Thyroid gland (tissue), 4 donors: ENCODE measurements at places on chromosomes 5 and 9. TPM values are rescaled to one million over a fixed set of nuclear protein-coding genes. Genes with fewer than 3 reads are reported as not detected.

DNA sequence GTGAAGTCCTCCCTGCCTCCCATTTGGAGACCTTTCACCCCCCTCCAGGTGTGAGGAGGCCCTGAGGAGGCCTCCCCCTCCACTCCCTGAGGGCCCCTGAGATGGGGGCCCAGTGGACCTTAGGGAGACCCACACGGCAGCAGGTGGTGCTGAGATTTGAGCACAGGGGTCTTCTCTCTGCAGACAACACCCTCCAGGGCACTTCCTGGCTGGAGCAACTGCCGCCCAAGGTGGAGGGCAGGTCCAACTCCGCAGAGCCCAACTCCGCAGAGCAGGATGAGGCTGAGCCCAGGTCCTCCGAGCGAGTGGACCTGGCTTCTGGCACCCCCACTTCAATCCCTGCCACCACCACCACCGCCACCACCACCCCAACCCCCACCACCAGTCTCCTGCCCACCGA lies 27.0 kb downstream of the OLFML2A start:
- H3K27ac ChIP-seq = no peak overlapping the region
- DNase-seq = no peak
- no peaks in the 10 kb centered on the region for H3K27me3 ChIP-seq
- H3K4me3 ChIP-seq = no peak overlapping the region
- H3K36me3 ChIP-seq = no peaks in the 10 kb centered on the region

- H3K36me3 ChIP-seq = no peaks in the 10 kb centered on the region
- no peak for DNase-seq
- H3K4me3 ChIP-seq = no peak overlapping the region
Measured at GRCh38 chr5:68254810-68255209, 39.3 kb downstream of the PIK3R1 start.

DNA sequence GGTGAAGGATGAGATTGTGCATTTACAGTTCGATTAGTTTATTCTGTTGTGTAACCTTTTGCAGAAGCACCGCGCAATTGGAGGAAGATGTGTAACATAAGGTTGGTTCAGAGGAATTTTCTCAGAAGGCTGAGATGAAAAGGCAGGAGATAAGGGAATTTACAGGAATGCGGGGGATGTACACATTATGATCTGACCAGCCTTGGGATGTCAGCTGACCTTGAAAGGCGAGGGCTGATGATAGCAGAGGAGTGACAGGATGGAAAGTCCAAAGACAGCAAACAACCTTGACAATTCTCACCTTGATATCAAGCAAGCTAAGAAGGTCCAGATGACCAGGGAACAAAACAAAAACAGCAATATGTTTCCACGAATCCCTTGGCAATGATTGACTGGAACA lies 88.8 kb downstream of the OTULIN start:
- no peaks in the 10 kb centered on the region for H3K36me3 ChIP-seq
- no peaks in the 10 kb centered on the region for H3K27me3 ChIP-seq
- H3K27ac ChIP-seq = peak overlapping the region; percentile 43
- no peak for DNase-seq
- H3K4me3 ChIP-seq = no peak overlapping the region

Gene UBLCP1
- 17.9 TPM for total RNA-seq

Gene FCN2
- total RNA-seq = 16.5 TPM

Gene TAF11L11
- not detected for total RNA-seq

Gene IQGAP2
- total RNA-seq = 67.6 TPM

DNA sequence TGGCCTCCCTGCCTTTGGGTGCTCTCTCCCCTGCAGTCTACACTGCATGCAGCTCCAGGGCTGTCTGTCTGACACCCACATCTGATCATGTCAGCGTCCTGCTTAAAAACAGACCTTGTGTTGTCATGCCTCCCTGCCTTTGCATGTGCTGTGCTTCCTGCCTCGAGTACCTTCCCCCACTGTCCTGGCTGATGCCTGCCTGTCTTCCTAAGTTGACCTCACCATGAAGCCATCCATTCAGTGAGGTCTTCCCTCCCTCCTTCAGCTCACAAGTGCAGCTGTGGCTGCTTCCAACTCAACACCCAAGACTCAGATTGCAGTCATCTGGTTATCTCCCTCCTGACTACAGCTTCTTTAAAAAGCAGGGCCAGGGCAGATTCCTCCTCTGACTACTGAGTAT lies 5.5 kb downstream of the ANGPTL2 start:
- DNase-seq = no peak
- no peak overlapping the region for H3K4me3 ChIP-seq
- H3K27ac ChIP-seq = no peak overlapping the region
- H3K27me3 ChIP-seq = no peaks in the 10 kb centered on the region

- no peaks in the 10 kb centered on the region for H3K4me1 ChIP-seq
- no peaks in the 10 kb centered on the region for H3K27me3 ChIP-seq
- no peak overlapping the region for H3K27ac ChIP-seq
- no peaks in the 10 kb centered on the region for H3K36me3 ChIP-seq
- no peak for DNase-seq
Measured at GRCh38 chr5:148837383-148837782, 11.0 kb downstream of the ADRB2 start.

Gene GCNT4
- 1.3 TPM for total RNA-seq

Gene PCDHA4
- 0.40 TPM for total RNA-seq

Gene BTNL9
- 77.1 TPM for total RNA-seq
